ENCODE measurements at places on chromosomes 5 and 9.

GRCh38 chr5:82314964-82315758, 37.0 kb upstream of the RPS23 start:
- DNase-seq: no peak

DNA sequence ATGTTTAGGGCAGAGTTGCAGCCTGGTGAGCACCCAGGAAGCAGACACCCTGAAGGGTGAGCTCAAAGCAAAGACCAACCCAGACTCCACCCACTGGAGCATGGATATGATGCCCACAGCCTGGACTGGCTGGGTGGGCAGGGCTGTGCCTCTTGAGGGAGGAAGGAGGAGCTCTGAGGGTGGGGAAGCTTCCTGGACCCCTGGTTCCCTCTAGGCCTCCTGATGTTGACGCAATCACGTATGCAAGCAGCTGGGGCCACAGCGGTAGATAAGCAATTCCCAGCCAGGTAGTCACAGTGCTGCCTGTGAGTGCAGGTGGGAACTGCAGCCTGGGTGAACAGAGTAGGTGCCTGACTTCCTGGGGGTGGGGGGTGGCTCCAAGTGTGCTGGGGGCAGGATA, 271.5 kb downstream of the CDK5RAP2 start:
- no peak for DNase-seq

GRCh38 chr5:137176126-137176525, 323.0 kb downstream of the SPOCK1 start:
- DNase-seq: no peak

GRCh38 chr5:142576303-142576702, 109.6 kb downstream of the FGF1 start:
- DNase-seq: no peak
